Activated CD8-positive, alpha-beta memory T cell treated with anti-CD3 and anti-CD28 coated beads for 36 hours (primary cell): ENCODE measurements at places on chromosomes 3 and 15. TPM values are rescaled to one million over a fixed set of nuclear protein-coding genes. Genes with fewer than 3 reads are reported as not detected.

The OGG1 gene
- total RNA-seq, result 38.6 TPM

The CPEB1 gene
- total RNA-seq, result 0.63 TPM

The GHSR gene
- total RNA-seq, result not detected

The HAUS2 gene
- total RNA-seq, result 59.0 TPM

The TKT gene
- 214 TPM for total RNA-seq

The LRRC31 gene
- total RNA-seq, result not detected

The IMPG2 gene
- total RNA-seq, result 0.06 TPM
